Large intestine (tissue), 12 donors: ENCODE measurements at places on chromosomes 7 and 10. TPM values are rescaled to one million over a fixed set of nuclear protein-coding genes. Genes with fewer than 3 reads are reported as not detected.

Gene TMEM270
- polyA plus RNA-seq, result 0.10 TPM

DNA sequence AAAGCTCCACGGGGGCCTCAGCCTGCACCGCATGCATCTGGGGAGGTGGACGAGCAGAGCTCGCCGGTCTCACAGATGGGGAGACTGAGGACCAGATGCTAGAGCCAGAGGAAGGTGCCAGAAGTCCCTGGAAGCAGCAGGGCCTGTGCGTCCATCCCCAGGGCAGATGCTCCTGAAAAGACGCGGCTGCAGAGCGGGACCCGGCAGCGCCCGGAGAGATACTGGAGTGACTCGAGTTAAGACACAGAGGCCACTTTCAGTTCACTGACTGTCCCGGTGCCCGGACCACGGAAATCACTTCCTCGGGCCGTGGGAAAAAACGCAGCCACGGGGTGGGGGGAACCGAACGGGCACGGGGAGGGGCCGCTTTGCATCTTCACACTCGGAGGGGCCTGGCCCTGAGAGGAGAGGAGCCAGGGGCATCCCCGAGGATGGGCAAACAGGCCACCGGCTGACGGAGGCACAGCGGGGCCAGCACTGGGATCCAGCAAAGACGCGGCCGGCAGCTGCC, 85.4 kb downstream of the FOXL3 start:
- DNase-seq, result no peak

GRCh38 chr10:63713191-63714144, 192.3 kb downstream of the REEP3 start:
- peak; percentile 86 for DNase-seq

DNA sequence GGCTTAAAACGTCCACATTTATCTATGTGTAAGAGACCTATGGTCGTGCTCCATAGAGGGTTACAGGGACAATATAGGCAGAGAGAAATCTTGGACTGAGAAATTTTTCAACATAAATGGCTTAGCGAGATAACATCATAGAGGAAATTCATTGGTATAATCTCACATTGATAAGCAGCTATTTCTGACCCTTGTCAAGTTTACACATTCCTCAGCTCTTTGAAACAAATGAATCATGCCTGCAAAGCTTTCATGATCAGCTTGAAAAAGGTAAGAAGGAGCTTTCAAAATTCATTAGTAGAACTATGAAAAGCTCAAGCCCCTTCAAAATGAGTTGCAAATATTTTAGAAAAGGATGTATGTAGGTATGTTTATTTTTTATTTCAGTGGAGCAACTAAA, 478.8 kb downstream of the NEBL start:
- no peak for DNase-seq

Gene DLX6
- polyA plus RNA-seq, result 0.04 TPM

Gene ARPC1B
- polyA plus RNA-seq, result 73.1 TPM

Gene MOGAT3
- 72.1 TPM for polyA plus RNA-seq

DNA sequence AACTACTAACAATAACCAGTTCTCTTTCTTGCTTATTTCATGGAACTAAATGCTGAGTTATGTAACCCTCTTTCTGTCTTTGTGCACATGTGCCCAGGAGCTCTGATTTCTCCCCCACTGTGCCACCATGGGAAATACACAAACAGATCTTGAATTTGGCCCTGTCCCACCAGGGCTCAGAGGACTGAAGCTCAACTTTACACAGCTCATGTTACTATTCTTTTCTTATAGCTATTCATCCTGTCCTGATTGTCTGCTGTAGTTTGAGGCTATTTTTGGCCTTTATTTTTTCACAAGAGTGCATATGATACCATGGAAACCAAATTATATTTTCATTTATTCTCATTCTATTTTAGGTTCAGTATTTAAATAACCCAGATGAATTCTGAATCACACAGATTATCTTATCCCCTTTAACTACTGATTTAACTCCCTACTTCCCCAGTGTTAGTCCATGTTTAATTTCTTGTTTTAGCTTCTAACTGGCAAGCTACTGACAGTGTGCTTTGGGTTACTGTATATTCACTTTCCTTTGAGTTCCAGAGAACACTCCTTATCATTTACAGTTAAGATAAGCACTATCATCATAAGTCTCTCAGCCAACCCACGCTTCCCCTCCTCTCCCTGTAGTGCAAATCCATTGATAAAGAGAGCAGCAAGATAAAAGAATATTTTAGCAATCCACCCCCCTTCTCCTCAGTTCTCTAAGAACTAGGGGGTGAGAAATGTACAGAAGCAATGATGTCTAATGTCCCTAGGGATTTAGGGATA, 71.8 kb upstream of the GSDME start:
- DNase-seq, result no peak

DNA sequence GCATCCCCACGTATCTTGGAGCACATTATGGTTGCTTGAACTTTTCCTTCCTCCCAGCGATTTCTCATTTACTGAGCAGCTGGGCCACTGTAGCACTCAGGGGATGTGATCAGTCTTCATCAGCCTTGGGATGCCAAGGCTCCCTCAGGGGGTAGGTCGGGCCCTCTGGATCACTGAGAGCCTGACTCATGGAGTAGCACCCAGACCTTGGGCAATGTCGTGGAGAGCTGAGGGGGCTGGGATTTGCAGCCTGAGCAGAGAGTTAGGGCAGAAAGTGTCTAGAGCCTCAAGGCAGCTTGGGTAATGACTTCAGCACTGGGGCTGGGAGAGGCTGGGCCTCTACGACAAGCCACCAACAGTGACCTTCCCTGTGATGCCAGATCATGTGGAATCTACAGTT, 86.5 kb upstream of the CXCL12 start:
- DNase-seq, result no peak

GRCh38 chr10:124292911-124293615, 125.7 kb downstream of the OAT start:
- no peak for DNase-seq

- DNase-seq, result peak; percentile 61
These were observed 40.1 kb downstream of the ADRA2A start for GRCh38 chr10:111116762-111117445.

- no peak for DNase-seq
These were observed 4.9 kb upstream of the ZSCAN21 start for GRCh38 chr7:100044718-100045117.

- DNase-seq, result no peak
These were observed 220.8 kb upstream of the RNF32 start for GRCh38 chr7:156419782-156420181.

- no peak for DNase-seq
These were observed 1060.6 kb downstream of the LRMDA start for GRCh38 chr10:76492026-76492425.

GRCh38 chr10:52308251-52309031, 5.6 kb upstream of the DKK1 start:
- DNase-seq, result peak; percentile 44

DNA sequence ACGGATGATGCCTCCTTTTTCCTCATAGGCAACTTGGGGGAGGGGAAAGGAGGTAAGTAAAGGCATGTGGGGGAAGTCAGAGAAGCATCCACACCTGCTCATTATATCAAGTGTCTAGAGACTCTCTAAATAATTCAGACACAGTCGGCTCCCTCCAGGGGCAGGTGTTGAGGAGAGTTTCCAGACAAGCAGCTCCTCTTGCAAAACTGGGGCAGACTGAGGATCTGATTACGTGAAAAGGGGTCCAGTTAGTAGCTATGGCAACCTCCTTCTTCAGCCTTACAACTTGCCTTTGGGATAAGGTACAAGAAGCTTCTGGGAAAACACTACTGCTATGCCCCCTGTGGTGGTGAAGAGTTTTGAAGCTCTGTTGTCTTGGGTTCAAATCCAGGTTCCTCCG, 39.0 kb upstream of the SORBS1 start:
- DNase-seq, result no peak

Gene OR6B1
- polyA plus RNA-seq, result not detected

DNA sequence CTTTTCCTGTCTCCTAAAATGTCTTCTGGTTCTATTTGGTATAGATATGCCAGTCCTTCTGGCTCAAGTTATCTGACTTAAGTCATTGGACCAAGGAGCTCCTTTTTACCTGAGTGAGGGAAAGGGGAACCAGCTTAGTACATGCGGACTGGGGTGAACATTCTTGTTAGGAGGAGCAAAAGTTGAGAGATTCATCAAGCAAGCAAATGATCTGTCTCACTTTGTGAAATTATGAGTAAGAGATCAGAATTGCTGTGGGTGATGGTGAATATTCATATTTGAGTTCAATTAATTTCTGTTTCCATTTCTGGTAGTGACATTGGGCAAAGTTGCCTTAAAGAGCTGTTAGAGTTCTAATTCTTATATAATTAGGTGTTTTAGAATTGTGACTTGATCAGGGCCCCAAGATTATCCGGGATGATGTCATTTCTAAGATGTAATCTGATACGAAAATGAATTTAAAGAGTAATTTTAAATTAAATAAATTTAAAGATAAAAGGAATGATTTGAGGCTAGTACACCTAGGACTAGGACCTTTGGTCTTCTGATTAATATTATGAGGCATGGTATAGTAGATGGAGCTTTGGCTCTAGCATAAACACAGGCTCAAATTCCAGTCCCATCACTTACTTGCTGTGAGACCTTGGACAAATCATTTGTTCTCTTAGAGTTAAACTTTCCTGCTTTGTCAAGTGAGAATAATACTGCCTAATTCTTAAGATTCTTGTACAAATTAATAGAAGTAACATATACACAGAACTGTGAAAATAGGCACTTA, 60.4 kb upstream of the STRIP2 start:
- no peak for DNase-seq

Gene PPP1R9A
- polyA plus RNA-seq, result 16.7 TPM

GRCh38 chr7:54292171-54292925, 249.8 kb upstream of the VSTM2A start:
- no peak for DNase-seq

Gene UNCX
- polyA plus RNA-seq, result not detected
